Stimulated activated CD4-positive, alpha-beta T cell treated with anti-CD3 and anti-CD28 coated beads, Interleukin-1b, Interleukin-23, amount 100 ng/mL, for 4 hours (primary cell): ENCODE measurements at places on chromosomes 13 and 19.

- no peak for DNase-seq
Measured at GRCh38 chr19:40263440-40264313, 21.5 kb downstream of the AKT2 start.

- DNase-seq: no peak
Measured at GRCh38 chr13:49821216-49822009, 28.9 kb upstream of the KPNA3 start.

DNA sequence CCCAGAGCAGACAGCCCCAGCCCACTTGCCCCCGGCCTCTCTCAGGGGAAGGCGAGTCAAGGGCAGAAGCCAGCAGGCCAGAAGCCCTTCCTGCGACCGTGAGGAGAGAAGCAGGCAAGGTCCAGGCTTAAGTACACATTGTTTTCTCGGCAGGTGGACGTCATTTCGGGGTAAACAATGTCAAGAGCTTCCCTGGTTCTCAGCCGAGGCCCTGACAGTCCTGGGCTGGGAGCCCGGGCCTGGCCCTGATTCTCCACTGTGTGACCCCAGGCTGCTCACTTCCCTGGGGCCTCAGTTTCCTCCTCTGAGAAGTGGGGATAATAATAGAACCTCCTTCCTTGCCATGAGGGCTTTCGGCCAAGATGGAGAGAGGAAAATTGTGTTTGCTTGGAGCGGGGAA, 19.4 kb downstream of the PLVAP start:
- no peak for DNase-seq

- no peak for DNase-seq
Measured at GRCh38 chr19:44694184-44694579, 4.8 kb upstream of the CEACAM16 start.

DNA sequence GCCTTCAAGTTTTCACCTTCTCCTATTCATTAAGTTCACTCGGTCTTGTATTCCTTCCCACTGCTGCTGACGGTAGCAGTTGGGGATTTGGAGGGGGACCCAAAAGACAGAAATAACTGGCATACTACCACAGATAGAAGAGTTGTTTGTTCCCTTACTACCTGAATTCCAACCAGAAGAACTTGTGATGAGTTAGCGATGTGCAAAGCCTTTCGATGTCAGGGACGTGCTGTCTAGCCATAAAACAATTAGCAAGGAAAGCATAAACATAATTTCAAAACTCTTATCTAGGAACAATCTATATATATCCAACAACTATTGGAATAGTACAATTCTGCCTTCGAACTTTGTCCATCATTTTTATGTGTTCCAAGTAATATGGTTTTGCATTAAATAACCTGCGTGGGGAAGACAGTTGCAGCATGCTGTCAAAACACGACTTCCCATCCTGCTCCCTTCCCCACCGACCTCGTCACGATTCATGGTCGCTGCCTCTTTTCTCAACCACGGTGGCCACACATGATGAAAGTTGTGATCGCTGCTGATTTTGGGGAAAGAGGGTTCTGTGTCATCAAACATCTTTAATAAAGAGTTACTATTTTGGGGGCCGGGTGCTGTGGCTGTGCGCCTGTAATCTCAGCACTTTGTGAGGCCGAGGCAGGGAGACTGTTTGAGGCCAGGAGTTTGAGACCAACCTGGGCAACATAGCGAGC, 3.8 kb upstream of the SLC7A9 start:
- no peak for DNase-seq
